CD4-positive, alpha-beta T cell treated with Interleukin-1 beta for 1 hour (primary cell): ENCODE measurements at places on chromosomes 6 and 20.

DNA sequence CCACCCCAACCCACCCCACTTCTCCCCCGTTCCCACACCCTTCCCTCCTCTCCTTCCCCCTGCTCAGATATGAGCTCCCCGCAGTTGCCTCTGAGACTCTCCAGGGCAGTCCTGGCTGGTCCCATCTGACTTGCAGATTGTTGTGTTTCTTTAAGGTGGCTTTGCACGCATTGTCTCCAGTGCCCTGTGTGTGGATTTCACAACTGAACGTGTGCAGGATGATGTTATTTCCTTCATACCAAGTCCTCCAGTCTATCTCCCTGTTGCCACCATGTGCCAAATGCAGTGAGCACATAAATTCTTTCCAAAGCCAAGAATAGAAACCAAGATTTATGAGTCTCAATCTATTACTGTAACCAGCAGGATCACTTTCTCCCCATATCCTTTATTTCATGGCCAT, 79.1 kb downstream of the TMEM242 start:
- no peak for DNase-seq

DNA sequence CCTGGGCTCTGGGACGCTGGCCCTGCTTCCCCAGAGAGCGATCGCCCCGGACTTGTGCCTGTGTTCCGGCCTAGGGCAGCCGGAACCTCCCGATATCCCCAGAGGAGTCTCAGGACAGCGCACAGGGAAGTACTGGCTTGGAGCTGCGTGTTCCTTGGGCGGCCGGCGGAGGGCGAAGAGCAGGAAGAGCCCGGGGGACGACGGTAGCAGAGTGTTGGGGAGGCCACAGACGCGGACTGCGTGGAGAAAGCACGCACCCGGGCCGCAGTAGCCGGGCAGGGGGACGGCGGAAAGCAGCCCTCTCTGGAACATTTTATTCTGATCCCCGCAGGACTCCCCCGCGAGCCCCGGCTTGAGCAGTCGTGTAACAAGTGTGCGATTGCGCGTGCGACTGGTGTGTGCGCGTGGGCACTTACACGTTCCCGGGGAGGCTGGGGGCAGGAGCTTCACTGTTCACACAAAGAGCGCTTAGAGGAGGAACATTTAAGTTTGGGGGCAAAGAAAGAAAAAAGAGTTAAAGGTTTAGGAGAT, 36.1 kb downstream of the NCR2 start:
- no peak for DNase-seq

DNA sequence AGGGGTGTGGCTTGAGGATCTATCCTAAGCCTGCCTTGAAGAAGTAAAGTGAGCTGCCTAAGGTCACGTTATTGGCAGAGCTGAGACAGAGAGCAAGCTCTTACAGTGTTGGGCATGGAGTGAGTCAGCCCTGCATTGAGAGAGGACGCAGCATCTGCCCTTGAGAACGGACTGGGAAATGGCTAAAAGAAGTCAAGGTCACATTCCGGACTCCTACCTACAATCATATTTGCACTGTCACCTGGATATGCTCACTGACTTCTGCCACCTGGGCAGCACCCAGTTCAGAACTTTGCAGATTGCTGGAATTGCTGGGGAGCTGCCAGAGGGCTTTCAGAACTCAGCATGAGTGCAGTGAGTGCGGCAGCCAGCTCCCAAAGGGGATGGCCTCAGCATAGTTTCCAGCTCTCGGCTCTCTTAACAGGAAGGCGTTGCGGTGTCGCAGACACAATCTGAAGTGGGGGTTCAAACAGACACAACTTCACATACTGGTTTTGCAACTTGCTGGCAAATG, 199.3 kb upstream of the SGK1 start:
- DNase-seq, result no peak

DNA sequence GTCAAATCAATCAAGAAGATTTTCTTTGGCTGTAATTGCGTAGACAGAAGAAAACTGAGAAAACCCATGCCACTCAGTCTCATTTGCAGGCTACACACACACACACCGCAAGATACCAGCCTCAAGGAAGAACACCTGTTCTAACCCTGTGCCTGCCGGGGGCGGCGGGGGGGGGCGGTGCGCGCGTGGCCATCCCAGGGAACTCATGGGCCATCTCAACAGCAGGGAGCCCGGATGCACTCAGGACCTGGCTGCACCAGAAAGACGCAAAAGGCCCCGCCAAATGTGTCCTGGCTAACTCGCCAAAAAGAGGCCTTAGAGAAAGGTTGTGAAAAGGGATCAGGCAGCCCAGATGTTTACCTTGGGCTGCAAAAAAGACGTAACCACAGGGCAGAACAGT, 2.1 kb downstream of the B3GAT2 start:
- DNase-seq, result no peak

DNA sequence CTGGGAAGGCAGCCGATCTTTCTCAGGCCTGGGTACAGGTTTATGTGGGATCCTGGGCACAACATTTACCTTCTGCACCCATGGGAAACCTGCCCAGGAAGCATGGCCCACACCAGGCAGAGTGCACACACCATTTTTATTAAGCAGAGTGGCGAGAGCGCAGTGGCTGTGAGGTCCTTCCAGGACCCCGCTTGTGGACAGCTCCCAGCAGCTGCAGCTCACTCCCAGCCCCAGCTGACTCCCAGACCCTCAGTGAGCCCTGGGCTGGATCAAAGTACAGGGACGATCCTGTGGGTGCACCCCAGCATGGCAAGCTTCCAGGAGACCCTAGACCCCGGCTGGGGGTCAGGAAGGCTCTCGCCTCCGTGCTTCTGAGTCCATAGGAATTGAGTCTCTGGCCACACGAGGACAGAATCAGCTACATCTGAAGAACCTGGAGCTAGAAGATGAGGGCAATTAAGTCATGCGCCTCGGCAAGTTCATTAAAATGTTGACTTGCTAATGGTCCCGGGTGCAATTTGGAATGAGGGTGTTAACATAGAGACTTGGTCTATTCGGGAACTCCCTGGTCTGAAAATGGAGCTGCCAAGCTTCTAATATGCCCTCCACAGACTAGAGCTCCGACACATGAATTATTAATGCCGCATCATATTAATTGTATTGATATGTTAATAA, 65.4 kb upstream of the SLCO4A1 start:
- no peak for DNase-seq

GRCh38 chr20:36720510-36720909, 25.4 kb downstream of the NDRG3 start:
- no peak for DNase-seq

DNA sequence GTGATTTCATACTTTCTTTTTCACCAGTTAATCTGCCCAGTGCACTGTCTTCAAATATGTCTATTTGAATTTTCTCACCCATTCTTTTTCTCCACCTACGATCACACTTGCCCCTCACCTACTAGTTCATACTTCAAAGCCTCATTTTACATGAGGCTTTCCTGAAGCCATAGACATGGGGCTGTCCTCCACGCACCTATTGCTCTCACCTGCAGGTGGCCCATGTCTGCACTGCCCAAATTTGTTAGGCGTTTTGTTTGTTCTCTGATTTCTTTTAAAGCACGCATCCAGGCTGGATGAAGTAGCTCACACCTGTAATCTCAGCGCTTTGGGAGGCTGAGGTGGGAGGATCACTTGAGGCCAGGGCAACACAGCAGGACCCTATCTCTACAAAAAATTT, 106.8 kb upstream of the RIPOR2 start:
- DNase-seq, result peak; percentile 42

DNA sequence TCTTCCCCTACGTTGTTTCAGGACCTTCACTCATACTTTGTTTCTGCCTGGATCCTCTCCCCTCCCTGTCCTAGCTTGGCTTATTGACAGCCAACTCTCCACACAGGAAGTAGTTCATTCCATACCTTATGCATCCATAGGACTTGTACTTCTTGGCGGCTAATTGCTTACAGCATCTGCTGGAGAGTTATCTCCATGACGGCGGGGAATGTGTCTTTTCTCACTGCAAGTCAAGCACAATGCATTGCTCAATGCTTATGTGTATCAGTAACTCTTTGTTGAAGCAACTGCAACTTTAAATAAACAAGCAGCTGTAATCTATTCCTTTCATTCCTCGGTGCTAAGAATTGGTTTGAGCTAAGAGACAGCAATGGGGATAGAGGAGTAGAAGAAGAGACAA, 551.3 kb upstream of the EPHA7 start:
- no peak for DNase-seq

- no peak for DNase-seq
These were observed 49.3 kb downstream of the CLIC5 start for GRCh38 chr6:45966340-45966739.

DNA sequence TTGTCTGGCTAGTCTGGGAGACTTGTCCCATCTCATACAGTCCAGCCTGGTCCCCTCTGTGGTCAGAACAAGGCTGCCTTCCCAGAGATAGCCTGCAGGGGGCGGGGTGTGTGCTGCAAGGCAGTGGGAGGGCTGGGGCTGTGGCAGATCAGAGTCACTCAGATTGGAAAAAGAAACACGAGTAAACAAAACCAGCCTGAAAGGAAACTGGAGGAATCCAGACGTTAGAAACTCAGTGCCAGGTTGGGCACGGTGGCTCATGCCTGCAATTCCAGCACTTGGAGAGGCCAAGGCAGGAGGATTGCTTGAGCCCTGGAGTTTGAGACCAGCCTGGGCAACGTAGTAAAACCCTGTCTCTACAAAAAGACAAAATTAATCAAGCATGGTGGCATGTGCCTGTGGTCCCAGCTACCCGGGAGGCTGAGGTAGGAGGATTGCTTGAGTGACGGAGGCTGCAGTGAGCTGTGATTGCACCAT, 20.2 kb downstream of the LEMD2 start:
- peak; percentile 64 for DNase-seq

GRCh38 chr20:9137001-9137400, 68.1 kb downstream of the PLCB4 start:
- no peak for DNase-seq

DNA sequence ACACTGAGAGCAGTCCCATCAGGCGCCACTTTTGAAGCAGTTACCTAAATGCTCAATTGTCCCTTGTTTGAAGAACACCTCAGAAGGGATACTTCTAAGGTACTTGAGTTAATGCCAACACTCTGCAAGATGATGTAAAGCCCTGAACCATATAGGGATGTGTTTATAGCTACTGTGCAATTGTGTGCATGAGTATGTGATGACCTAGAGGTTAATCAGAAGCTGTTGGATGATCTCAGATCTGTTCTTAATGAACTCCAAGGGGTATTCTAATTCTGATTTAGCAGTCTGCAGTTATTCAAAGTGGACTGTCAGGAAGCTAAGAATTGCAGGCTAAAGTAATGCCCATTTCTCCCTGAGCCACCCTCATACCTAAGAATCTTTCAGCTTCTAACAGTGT, 158.3 kb downstream of the TMEM242 start:
- no peak for DNase-seq

DNA sequence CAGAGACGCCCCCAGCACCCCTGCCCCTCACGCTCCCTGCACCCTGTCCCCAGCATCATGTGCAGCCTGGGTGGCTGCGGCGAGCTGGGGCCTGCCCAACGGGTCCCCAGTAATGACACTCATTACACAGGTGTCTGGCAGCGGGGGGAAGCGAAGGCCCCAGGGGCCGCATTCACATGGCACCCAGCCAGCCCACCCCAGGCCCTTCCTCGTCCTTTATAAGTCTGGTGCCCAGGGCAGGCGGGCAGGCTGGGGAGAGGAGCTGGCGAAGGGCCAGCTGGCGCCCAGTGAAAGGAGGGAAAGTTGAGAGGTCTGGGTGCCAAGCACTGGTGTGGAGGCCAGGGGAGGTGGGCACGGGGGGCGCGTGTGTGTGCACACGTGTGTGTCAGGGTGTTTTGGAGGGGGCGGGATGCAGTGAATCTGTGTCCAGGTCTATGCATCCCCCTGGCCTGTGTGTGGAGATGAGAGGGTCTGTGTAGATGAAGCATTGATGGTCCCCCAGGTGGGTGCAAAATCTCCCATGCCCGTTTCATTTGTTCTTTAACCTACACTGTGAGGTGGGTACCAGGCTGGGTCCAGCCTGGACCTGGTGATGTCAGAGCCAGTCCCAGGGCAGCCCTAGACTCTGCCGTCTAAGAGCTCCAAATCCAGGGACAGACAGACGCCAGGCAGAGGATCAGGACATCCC, 105.3 kb downstream of the CEBPB start:
- no peak for DNase-seq

DNA sequence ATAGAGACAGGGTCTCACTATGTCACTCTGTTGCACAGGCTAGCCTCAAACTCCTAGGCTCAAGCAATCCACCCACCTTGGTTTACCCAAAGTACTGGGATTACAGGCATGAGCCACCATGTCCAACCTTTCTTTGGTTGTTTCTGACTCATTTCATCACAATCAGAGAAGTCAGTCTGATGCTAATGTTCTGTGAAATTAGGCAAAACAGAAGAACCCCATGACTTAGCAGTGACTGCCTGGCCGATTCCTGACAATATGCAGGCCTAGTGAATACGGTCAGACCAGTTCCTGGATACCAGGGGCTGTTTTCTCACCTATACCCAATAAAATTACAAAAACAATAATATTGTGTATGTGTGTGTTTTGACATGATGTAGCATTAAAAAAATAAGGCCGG, 58.8 kb upstream of the BTN3A2 start:
- DNase-seq, result no peak

DNA sequence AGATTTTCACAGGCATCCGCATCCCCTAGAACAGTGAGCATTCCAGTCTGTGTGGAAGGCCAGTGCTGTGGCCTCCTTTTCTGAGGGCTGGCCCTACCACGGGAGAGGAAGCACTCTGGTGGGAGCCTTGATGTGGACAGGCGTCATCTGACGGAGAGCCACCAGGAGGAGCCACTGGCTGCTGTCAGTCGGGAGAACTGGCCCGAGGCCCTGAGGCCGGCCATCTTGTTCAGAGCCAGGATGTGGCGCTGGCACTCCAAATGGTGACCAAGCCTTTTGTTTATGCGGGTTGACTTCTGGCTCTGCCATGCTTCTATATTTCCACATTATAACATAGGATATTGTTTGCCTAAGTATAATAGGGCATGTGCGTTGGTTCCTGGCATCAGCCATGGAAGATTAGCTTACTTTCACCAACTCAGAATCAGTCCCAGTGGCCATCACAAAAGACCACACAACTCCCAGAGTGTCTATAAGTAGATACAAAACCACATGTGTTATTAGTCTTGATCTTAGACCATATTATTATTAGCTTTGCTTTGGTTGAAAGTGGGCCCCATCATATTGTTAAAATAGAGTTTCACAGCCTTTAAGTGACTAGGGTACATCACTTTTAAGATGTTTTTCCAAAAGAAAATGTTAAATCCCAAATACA, 273.9 kb upstream of the TAB2 start:
- no peak for DNase-seq

GRCh38 chr20:10469599-10469998, 34.5 kb downstream of the SLX4IP start:
- no peak for DNase-seq

DNA sequence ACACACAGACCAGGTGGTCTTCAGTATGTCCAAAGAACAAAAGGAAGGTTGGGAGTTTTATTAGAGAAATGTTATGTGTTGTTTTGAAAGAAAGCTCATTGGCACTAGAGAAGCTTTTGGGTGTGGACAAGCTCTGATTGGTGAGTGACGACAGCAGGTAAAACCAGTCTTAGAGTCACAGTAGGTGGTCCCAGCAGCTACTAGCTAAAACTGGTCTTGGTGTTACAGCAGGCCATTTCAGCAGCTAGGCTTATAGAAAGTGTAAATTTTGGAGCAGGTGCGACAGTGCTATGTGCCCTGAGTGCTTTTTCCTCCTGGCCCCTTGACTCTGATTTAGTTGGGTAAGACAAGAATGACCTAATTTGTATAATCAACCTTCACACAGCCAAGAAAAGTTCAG, 3.6 kb downstream of the CLDN20 start:
- DNase-seq, result no peak
